ENCODE measurements at places on chromosomes 16 and 17.

DNA sequence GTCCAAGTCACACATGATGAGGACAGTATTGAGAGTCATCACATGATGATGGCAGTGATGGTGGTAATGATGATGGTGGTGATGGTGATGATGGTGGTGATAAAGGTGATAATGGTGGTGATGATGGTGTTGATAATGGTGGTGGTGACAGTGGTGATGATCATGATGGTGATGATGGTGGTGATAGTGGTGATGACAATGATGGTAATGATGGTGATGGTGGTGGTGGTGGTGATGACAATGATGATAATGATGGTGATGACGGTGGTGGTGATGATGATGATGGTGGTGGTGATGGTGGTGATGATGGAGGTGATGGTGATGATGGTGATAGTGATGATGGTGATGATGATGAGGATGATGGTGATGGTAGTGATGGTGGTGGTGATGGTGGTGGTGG, 190.2 kb upstream of the ZNF469 start:
- no peak for DNase-seq

GRCh38 chr17:61159221-61159814, 240.3 kb upstream of the TBX2 start:
- peak; percentile 72 for DNase-seq

- DNase-seq, result no peak
Observed at GRCh38 chr16:75216576-75216975, 2.2 kb upstream of the CTRB1 start.

- DNase-seq, result peak; percentile 74
Observed at GRCh38 chr17:65515959-65516948, 45.2 kb downstream of the AXIN2 start.

GRCh38 chr16:80066805-80067580, 466.5 kb upstream of the MAF start:
- DNase-seq, result no peak

- DNase-seq, result no peak
Observed at GRCh38 chr17:42827472-42827871, 3.4 kb upstream of the BECN1 start.

DNA sequence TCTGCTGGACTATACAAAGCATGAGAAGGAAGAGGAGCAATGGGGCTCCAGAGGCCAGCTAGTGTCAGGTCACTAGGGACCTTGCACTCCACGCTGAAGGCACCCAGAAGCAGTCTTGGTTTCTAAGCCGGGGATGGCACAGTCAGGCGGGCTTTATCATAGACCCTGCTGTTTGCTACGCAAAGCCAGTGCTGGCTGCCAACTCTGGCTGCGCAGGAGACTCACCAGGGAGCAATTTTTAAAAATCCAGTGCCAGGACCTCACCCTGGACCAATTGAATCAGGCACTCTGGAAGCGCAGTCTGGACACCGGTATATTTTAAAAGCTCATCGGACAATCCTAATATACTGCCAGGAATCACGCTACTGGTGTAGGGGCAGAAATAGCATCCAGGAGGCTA, 368.5 kb upstream of the XYLT1 start:
- DNase-seq, result peak; percentile 9

DNA sequence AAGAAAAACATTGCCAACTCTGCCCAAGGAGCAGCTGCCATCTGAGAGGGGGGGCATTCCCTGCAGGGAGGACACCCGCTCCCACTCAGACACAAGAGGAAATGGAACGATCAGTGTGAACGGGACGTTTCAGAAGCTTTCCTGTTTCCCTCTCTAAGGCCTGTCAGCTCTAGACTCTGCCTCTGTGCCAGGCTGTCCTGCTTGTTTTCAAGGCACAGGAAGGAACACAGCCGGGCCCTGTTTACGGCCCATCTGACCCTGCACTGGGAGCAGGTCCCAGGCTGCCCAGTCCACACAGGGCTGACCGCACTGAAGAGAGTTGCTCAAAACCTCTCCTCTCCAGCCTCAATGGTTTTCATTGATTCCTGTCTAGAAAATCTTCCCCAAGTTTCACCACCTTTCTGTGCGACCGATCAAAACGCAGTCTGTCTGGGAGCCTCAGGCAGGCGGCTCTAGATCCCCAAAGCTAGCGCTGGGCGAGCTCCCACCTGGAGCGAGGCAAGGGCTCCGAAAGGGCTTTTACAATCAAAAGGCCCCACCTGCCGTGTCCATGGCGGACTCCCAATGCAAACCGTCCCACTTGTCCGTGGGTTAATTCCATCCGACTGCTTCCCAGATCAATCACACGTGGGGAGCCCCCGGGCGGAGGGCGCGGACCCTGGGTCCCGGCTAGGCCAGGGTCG, 1.5 kb downstream of the PIEZO1 start:
- peak; percentile 47 for DNase-seq

GRCh38 chr17:44804302-44805089, 25.6 kb downstream of the GJC1 start:
- DNase-seq, result peak; percentile 27

DNA sequence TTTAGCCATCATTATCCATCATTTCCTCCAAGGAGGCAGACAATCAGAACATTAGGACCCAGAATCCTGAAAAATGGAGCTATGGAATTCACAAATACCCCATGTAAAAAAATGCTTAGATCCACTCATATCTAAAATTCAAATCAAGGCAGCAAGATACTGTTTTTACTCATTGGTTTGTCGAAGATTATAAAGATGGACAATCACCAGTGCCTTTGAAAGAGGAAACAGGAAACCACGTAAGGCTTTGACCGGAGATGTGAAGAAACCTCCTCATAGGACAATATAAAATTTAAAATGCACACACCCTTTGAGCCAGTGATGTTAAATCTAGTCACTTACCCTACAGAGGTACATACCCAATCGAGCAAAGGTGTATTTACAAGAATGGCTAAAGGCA, 130.0 kb downstream of the XYLT1 start:
- DNase-seq, result no peak

DNA sequence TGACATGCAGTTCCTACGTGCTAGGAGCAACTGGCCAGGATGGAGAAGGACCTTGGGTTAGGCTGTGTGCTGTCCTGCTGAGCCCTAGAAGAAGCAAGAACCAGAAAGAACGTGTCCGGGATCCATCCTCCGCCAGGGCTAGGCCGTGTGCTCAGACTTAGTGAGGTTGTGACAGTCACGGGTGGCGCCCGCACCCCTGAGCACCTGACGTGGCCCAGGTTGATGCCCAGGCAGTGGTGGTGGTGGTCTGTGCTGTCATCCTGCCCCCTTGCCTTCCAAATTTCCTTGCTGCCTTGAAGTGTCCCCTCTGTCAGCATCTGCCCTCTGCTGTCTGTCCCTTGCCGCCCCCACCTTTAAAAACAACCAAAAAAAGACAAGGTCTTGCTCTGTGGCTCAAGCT, 4.2 kb upstream of the GSE1 start:
- no peak for DNase-seq

DNA sequence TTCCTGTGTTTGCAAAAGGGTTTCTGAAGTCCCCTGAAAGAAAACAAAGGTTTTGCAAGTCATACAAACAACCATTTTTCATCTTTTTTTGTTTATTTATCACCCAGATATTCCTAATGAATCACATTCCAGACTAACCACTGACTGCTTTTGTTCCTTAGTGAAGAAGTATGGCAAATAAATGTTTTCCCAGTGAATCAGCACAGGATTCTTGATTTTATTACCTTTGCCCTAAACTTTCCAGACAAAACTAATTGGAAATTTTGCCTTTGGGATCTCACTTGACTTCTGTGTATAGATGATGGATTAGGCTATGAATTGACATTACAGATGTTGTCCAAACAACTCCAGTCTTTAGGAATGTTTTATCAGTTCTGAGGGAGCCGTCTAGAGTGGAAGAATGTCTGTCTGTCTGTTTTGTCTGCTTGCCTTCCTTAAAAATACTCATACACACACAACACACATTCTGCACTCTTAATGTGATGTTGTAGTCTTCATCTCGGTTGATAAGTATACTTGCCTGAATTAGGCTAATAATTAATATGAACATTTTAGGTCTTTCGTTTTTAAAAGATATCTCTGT, 48.9 kb downstream of the VMP1 start:
- peak; percentile 75 for DNase-seq

- peak; percentile 27 for DNase-seq
Observed at GRCh38 chr17:77957235-77957856, 1.2 kb upstream of the TNRC6C start.

DNA sequence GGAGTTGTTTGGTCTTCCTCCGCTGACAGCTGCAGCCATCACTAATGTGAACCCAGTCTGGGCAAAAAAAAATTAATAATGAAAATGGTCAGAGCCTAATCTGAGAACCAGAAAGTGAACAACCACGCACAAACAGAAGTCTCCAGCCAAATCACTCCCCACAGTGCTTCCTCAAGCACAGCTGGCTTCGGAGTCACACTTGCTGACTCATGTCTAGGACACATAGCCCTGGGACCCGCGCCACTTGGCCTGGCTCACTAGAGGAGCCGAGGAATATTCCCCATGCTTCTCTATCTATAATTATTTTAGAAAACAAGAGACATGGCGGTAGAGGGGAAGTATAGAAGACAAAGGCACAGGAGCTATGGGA, 109.1 kb downstream of the ZFHX3 start:
- peak; percentile 94 for DNase-seq

GRCh38 chr16:58733248-58733670, 857 bp downstream of the GOT2 start:
- peak; percentile 17 for DNase-seq

DNA sequence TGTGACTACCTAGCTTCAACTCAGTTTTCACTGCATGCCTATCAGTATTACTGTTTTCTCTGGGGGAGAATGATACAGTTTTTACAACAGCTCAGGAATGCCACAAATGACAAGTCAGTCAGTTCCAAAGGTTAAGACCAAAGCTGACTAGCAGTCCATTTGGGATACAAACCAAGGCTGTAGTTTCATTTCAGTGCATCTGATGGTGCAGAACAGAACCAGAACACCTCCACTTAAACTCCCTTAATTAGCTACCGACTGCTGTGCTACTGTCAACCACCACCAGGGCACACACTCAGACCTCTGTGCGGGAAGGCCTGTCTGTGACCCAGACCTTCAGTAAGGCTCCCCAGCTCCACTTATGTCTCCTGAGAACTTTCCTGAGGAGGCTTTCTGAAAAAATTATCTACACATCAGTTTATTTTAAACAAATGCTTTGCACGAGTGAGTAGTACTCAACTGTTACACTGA, 20.4 kb downstream of the NFE2L1 start:
- DNase-seq, result no peak

DNA sequence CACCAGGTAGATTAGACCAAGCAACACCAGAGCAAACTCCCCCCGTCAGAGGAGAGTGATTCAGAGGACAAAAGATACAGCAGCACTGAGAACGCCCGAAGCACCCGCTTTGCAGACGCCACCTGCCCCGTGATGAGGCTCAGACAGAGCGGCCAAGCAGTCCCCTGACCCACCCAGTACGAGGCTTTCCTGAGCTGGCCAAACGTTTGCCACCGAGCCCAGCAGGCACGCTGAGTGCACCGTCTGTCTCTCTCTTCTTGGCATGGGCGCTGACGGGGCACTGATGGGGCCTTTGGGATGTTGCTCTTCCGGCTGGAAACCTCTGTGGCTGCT, 19.4 kb upstream of the WDR45B start:
- DNase-seq, result no peak

GRCh38 chr16:79601931-79602627, 1.5 kb upstream of the MAF start:
- peak; percentile 91 for DNase-seq

DNA sequence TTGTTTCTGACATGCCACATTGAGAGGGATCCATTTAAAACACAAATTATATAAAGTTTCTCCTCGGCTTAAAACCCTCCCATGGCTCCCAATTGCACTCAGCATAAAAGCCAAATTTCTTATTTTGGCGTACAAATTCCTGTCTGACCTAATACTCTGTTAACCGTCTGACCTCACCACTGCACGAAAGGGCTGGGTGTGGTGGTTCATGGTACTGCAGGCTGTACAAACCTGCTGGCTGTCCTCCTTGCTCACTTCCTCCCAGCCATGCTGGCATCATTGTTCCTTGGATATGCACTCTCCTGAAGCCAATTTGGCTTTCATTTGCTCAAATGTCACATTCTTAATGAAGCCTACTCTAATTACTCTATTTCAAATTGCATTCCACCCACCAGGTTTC, 301.6 kb upstream of the C16orf82 start:
- DNase-seq, result no peak

- peak; percentile 19 for DNase-seq
Observed at GRCh38 chr16:87442581-87442966, 50.2 kb downstream of the ZCCHC14 start.

DNA sequence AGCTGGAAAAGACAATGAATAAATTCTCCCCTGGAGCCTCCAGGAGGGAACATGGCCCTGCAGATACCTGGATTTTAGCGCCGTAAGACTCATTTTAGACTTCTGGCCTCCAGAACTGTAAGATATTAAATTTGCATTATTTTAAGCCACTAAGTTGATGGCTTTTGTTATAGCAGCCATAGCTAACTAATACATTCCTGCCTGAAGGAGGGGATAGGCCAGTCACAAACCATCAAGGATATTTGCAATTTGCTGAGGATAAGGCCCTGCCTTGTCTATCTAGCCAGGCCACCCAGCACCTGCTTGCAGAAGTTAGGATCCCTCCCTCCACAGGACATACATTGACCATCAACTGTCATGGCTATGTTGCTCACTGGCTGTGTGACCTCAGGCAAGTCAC, 4.9 kb upstream of the KCNG4 start:
- no peak for DNase-seq

DNA sequence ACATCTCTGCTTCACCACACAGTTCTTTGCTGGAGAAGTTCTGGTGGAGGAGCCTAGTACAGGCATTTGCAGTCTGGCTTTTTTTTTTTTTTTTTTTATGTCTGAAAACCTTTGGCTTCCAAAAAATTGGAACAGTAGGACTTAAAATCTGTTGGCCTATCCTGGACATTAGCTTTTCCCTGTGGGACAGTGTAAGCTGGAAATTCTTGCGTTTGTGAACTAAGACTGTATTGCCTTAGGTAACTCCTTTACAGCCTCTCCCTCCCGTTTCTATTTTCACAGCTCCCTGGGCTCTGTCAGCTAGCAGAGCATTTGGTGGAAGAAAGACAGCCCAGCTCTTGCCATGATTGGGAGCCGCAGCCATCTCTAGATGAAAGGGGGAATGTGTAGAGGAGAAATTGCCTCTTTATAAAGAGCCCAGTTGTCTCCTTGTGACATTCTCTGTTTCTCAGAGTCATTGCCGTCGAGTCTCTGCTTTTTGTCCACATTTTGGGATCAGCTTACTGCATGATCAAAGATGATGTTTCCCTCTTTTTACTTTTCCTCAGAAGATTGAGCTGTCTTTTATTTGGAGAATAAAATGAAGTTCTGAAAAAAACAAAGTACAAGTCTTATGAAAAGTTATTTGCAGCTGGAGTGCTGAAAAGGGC, 227.5 kb downstream of the SPECC1 start:
- no peak for DNase-seq

GRCh38 chr16:31360251-31360650, 5.3 kb downstream of the ITGAX start:
- no peak for DNase-seq

Data from fibroblast of lung (primary cell).